Suppressor macrophage treated with lipopolysaccharide for 4 hours (primary cell): ENCODE measurements at places on chromosomes 16 and 17.

GRCh38 chr17:74276051-74276476 lies 2.0 kb downstream of the DNAI2 start:
- DNase-seq, result no peak

GRCh38 chr16:68360956-68361355 lies 50.1 kb downstream of the PRMT7 start:
- DNase-seq, result no peak

DNA sequence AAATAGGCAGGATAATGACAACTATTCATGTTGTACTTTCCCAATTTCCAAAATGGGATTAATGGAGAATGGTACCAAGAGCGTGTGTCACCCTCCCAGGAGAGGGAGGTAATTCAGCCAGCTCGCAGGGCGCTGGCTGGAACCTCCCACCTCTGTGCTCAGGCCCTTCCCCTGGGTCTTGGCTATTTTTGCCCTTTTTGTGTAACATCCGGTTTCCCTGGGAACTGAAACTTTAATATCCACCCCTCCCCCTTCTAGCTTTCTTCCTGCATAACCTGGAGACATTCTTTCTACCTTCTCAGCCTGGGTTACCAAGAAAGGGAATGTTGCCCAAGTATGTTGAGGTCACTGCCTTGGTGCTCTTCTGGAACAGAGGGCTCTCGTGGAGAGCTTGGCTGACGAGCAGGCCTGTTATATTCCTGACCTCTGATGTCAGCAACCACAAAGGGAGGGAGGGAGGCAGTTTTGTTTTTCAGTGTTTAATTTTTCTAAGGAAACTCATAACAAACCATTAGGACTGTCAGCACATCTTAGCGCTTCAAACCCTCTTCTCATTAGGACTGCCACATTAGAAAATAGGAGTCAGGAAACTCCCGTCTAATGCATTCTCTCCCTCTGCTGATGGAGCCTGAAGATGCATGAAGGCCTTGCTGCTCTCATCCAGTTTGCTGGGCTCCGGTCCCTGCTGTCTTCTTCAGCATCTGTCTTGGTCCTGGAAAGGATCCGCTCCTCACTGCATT lies 25.6 kb downstream of the ITGB3 start:
- peak; percentile 84 for DNase-seq

DNA sequence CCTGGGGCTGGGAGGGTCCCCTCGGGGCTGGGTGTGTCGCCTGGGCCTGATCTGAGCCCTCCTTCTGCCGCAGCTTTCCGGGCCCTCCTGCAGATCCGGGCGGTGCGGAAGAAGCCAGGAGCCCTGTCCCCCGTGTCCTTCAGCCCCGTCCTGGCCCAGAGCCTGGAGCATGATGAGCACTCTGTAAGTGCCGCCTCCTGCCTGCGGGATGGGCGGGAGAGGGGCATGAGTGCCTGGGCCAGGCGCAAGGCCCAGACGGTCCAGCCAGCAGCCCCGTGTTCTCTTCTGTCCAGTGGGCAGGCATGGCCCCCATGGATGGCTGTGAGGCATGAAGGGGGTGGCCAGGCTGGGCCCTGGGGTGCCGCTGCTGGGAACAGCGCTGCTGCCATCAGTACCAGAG lies 16.0 kb upstream of the NUDT16L1 start:
- DNase-seq, result no peak

DNA sequence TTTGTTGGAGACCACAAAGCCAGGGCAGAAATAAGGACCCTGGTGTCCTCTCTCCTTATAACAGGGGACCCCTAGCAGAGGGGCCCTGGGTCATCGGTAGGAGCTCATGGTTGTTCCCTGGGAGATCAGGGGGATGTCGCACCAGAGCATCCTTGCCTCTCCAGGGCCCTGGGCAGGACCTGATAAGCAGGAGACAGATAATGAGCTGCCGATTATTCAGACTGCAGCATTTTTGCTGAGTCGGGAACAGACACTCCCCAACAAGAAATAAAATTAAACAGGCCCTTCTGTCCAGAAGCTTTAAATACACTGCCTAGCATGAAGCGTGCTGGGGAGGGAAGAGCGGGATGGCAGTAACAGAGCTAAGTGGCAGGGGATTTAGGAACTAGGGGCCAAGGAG lies 15.4 kb upstream of the GFAP start:
- no peak for DNase-seq

DNA sequence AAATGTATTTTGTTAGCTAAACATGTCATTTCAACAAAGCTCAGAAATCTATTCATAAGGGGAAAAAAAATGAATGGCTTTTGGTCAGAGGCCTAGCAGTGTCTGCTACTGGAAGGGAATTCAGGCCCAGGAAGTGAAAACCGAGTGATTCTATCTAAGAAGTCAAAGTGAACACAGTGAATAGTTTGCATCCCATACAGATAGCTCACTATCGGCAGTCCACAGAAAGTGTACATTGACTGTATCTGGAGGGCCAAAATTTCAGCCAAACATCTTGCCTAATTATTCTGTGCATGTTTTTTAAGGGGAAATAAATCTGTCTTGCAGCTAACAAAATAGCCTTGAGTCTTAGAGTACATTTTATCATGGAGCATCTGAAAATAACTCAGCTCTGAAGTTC lies 214.4 kb upstream of the CACNG5 start:
- DNase-seq, result no peak

DNA sequence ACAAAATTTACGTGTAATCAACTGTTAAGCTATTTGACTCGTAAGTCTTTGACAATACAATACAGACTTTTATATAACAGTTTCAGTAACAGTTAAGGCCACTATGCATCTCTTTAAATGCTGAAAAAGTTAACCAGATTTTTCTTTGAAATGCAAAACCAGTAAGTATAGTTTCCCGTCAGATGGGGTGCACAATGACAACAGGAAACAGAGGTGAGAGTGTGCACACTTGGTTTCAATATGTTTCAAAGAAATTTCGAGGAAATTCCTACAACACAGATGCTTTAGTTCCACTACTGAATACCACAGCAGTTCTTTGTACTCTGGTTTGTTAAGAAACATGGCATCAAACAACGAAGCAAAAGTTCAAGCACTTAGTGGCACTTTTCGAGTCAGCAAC lies 48.4 kb downstream of the RNF157 start:
- peak; percentile 10 for DNase-seq

DNA sequence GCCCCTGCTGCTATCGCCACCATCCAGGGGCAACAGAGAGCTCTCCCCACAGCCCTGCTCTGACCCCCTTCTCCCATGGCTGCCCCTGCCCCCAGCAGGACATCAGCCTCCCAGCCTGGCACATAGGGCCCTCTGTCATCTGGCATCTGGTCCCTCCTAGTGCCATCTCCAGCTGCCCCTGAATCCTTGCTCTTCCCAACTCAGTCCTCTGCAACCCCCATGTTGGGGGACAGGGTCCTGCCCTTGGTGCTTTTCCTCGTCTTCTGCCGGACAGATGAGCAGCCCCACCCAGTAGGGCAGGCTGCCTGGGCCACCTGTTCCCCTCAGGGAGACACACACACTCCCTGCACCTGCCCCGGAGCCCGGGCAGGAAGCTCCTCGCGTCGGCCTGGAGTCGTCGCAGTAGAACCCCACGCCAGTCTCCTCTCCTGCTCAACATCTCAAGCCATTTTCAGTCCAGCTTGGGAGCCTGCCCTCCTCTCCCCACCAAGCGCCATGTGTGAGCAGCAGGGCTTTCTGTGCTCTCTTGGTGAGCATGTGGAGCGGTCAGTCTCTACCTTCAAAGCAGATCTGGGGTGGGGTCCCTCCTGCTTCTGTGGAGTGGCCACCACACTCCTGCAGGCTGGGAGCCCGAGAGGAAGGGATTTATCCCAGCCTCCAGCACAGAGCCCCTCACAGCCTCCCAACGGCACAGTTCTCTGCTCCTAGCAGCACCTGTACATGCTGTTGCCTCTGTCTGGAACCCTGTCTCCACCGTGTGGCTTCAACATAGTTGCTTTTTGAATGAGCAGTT lies 28.2 kb downstream of the TNFRSF13B start:
- DNase-seq, result no peak

- no peak for DNase-seq
Measured at GRCh38 chr17:16442594-16443510, 27.5 kb downstream of the TRPV2 start.

DNA sequence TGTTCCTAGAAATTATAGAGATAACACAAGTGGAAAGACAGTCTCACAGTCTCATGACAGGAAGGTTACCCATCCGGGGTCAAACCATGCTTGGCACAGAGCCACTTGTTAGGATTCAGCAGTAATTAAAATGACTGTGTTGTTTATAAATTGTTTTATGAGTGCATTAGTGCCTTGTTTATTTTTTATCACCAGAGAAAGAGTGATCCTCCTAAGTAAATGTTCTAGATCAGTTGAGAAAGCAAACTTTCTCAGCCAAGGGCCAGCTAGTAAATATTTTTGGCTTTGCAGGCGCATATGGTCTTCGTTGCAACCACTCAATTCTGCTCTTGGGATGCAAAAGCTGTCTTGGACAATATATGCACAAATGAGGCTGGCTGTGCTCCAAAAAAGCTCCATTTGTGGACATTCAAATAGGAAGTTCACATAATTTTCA lies 253.9 kb upstream of the CACNG5 start:
- DNase-seq, result no peak
